HTR-8/SVneo (cell line): ENCODE measurements at places on chromosomes 4 and X.
A peak's percentile ranks its signal among the peaks of the same experiment; 100 is the strongest.

GRCh38 chrX:25034889-25035288 is 19.1 kb upstream of the ARX start:
- DNase-seq = no peak

- no peak for DNase-seq
Observed at GRCh38 chrX:84475101-84475500, 27.2 kb downstream of the HDX start.

GRCh38 chrX:125205133-125205917 is 114.3 kb upstream of the TEX13C start:
- DNase-seq = no peak

DNA sequence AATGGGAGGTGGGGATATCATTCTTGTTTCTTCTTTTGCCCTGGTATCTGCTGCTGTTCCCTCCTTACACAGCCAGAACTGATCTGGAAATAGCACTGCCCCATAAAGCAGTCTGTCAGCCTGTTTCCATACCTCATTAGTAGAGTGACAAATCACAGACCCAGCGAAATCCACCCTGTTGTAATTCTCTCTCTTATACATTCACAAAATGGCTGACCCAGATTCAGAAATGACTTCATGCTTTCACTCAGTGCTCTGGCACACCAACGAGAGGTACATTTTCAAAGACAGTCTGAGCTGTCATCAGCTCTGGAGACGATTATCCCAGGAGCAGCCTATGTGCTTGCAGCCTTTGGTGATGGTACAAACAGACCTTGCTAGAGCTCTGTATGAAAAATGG is 164.6 kb downstream of the AFF2 start:
- no peak for DNase-seq

GRCh38 chr4:56080384-56080783 is 131.6 kb downstream of the CEP135 start:
- DNase-seq = no peak

- no peak for DNase-seq
Observed at GRCh38 chr4:8707045-8707781, 114.6 kb downstream of the CPZ start.

GRCh38 chrX:152831391-152831790 is 528 bp downstream of the NSDHL start:
- DNase-seq = no peak

DNA sequence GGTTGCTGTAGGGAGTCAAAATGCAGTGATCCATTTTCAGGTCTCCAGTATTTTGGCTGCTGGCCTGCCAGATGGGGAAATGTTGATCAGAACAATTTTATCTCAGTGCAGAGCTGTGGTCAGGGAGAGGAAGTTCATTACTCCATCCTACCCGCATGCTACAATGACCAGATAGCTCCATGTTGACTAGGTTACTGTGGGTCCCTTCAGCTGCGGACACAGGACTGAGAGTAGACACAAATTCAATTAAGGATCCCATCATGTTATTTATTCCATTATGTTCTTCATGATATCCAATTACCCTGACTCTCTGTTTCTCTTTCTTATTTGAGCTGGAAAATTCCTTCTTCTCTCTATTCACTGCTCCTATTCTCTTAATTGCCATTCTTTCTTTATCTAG is 16.3 kb downstream of the SYNPO2 start:
- DNase-seq = no peak

DNA sequence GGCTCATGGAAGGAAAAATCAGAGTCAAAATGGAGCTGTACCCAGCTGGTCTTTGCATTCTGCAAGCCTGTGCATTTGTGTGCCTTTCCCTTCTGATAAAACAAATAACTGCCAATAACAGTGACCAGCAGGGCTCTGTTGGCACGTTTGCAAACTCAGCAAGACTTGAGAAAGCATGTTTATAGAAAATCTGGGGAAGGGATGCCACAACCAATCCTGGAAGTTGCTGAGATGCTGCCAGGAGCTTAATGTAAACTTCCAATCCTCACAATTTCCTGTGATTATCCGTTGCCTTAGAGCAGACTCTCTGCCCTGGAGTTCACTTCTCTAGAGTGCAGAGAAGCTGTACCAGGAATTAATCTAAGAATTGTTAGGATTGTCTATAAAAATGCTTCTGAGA is 6.9 kb upstream of the ANXA3 start:
- DNase-seq = no peak

- no peak for DNase-seq
Observed at GRCh38 chrX:118286066-118286762, 59.7 kb upstream of the WDR44 start.

GRCh38 chr4:54218736-54219135 is 10.4 kb upstream of the PDGFRA start:
- no peak for DNase-seq

- DNase-seq = no peak
Observed at GRCh38 chr4:174526731-174527130, 4.4 kb upstream of the HPGD start.

- DNase-seq = peak; percentile 9
Observed at GRCh38 chrX:69503782-69504625, at the start of gene NALF2. Gene NALF2, plus strand, starts transcription at chrX:69504326. Its CDS starts 957 bp downstream, at chrX:69505283.

DNA sequence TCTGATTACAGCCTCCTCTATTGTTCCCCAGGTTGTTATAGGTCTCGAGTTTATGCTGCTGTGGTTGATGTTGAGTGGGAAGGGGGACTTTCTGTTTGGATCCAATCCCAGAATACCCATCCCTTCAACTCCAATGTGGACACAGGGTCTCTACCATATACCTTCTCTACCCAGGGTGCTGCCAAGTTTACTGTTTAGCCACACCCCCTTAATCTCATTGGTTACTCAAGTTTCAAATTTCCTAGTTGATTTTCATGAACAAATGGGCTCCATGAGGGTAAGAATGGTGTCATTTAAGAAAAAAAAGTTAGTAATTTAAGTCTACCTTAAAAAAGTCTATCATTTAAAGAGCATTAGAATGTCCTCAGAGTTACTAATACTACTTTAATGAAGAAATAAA is 3.6 kb upstream of the SPP1 start:
- no peak for DNase-seq

GRCh38 chr4:25007598-25007997 is 23.1 kb downstream of the LGI2 start:
- no peak for DNase-seq

DNA sequence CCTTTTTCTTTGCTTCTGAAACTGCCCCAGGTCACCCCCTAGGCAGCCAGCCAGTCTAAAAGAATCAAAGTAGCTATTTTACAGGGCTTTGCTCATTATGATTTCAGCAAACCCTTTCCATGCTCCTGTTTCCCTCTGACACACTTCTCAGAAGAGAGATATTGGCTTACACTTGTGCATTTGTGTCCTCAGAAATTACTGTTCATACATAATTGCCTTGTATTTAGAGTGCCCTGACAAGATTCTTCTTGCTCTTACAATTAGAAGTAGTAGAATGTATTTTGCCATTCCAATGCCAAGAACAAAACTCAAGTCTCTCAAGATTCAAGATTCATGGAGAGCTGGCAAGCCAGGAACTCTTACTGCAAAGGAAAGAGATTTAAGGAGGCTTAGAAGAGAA is 531.0 kb upstream of the ZFP42 start:
- no peak for DNase-seq

GRCh38 chr4:4457803-4458553 is 71.1 kb downstream of the NSG1 start:
- DNase-seq = no peak

GRCh38 chrX:49153467-49153866 is 9.1 kb upstream of the MAGIX start:
- no peak for DNase-seq

DNA sequence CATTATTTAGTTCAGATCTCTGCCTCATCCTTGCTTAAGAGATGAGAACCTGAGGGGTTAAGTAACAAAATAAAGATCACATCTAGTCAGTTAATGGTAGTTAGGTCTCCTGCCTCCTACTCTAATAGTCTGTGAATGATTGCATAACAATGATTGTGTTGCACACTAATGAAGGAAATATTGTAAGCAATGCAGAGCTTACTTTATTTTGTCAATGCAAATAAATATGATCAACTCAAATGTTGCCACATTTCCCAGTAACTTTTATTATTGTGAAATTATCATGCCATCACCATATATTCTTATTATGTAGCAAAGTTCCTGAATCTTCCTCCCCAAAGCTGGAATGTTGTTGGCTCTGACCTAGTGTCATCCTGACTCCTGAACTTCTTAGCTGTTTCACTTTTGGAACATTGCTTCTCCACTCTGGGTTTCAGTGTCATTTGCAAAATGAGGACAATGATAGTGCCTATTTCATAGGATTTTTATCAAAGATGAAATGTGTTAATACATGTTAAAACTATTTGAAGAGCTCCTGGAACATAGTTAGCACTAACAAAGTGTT is 17.0 kb upstream of the GABRA4 start:
- DNase-seq = no peak

GRCh38 chrX:92247076-92247475 is 467.9 kb downstream of the PCDH11X start:
- DNase-seq = no peak

DNA sequence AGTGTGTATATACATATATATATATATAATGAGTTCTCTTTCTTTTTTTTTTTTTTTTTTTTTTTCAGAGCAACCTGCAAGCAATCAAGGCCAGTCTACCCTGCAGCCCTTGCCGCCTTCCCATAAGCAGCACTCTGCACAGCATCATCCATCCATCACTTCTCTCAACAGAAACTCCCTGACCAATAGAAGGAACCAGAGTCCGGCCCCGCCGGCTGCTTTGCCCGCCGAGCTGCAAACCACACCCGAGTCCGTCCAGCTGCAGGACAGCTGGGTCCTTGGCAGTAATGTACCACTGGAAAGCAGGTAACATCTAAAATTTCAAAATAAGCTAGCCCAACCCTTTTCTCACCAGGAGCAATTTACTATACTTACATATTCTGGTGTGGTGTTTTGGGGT is 316.3 kb downstream of the DCTD start:
- DNase-seq = no peak

DNA sequence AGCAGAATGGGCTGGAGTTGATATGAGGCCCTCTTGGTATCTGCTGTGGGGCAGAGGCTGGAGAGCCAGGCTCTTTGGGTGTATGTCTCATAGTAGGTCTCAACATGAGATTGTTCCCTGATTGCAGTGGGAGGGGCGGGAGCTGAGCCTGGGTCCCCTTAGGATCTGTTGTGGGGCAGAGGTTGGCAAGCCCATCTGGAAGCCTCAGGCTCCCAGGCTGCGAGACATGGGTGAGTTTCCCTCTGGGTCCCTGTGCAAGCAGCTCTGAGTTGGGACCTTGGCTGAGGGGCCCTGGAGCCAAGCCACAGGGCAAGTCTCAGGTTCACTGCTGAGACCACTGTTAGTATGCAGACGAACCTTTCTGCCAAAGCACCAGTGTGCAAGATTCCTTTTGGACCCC is 201.9 kb downstream of the ARHGAP10 start:
- no peak for DNase-seq

GRCh38 chr4:48051078-48051477 is 34.5 kb downstream of the NIPAL1 start:
- no peak for DNase-seq

DNA sequence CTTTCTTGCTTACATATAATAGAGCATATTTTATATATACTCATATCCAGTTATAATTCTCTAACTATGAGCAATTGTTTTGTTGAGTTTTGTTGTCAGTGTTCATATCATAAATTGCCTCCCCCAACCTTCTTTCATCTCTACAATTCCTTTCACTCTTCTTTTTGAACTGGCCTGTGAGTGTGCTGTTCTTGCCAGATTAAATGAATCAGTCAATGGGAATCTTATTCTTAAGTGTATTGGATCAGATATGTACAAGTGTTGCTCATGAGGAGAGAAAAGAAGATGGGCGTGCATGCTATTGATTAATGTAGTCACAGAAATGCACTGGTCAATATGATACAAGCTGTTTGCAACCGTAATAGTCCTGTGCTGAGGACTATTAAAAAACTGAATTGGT is 728.1 kb upstream of the MAGEB2 start:
- DNase-seq = no peak

- DNase-seq = no peak
Observed at GRCh38 chrX:132257116-132257515, 37.9 kb upstream of the RAP2C start.

DNA sequence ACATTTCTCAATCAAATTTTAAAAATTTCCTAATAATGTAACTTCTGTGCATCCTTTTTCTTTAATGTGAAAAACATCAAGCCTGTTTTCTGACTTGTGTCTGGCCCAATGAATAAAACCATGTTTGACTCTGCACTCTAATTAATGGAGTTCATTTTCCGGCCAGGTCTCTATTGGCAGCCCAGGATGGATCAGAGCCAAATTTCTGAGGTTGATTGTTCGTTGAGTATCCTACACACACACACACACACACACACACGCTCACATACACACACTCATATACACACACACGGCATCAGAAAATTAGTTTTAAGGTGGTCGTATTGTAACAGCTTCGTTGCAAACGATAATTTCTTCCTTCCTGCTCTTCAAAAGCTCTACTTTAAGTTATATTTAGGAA is 28.9 kb upstream of the TLL1 start:
- DNase-seq = no peak

DNA sequence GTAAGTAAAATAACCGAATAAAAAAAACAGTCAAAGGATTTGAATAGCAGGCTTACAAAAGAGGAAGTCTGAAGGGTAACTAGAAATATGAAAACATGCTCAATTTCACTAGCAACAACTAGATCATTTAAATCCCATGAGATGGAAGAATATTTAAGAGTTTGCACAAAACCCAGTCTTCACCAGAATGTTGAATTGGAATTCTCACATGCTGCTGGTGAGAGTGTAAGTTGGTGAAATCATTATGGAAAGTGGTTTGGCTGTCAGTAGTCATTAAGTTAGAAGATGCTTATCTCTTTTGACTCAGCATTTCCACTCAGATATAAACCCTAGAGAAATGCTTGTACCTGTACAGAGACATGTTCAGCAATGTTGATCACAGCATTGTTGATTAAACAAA is 110.1 kb downstream of the PGRMC2 start:
- DNase-seq = no peak

- DNase-seq = peak; percentile 27
Observed at GRCh38 chr4:182768838-182769237, 148.3 kb downstream of the DCTD start.

DNA sequence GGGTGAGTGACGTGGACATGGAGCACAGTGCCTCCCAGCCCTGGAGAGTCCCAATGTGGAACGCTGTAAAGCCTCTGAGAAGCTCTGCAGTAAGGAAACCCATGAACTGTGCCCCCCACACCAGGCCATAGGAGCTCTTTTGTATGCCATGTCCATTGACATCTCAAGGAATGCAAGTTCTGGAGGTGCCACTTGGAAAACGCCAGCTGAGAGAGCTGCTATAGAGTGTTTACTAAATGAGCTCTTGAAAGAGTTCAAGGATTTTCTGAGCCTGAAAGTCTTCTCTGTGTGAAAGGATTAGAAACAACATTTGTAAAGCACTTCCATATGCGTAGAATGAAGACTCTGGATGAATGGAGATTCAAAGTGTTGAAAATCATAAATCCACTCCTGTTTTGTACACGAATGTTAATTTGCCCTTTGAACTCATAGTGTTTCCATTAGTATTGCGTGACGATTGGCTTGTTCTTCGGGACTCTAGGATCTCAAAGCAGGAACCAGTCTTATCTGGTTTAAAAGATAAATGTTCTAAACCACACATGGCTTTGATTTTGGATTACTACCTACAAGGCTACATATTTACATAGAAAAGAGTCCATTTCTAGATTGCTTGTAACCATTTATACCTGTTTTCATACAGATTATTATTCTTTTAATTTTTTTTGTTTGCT is 41.8 kb upstream of the STOX2 start:
- no peak for DNase-seq
